ENCODE measurements at places on chromosomes 5 and 9. TPM values are rescaled to one million over a fixed set of nuclear protein-coding genes. Genes with fewer than 3 reads are reported as not detected.
A peak's percentile ranks its signal among the peaks of the same experiment; 100 is the strongest.

- no peak for DNase-seq
Measured at GRCh38 chr5:178078197-178079010, 34.9 kb upstream of the N4BP3 start.

GRCh38 chr9:20032413-20033006 is 243.7 kb upstream of the SLC24A2 start:
- DNase-seq, result no peak

CCDC127 gene
- 10.2 TPM for total RNA-seq

ECSCR gene
- total RNA-seq, result 0.29 TPM

- no peak for DNase-seq
Measured at GRCh38 chr5:32500181-32500580, 55.6 kb upstream of the ZFR start.

GRCh38 chr5:117667105-117667504 is 1092.5 kb upstream of the SEMA6A start:
- no peak for DNase-seq

ADRB2 gene
- 0.42 TPM for total RNA-seq

SLC34A3 gene
- 0.27 TPM for total RNA-seq

DNA sequence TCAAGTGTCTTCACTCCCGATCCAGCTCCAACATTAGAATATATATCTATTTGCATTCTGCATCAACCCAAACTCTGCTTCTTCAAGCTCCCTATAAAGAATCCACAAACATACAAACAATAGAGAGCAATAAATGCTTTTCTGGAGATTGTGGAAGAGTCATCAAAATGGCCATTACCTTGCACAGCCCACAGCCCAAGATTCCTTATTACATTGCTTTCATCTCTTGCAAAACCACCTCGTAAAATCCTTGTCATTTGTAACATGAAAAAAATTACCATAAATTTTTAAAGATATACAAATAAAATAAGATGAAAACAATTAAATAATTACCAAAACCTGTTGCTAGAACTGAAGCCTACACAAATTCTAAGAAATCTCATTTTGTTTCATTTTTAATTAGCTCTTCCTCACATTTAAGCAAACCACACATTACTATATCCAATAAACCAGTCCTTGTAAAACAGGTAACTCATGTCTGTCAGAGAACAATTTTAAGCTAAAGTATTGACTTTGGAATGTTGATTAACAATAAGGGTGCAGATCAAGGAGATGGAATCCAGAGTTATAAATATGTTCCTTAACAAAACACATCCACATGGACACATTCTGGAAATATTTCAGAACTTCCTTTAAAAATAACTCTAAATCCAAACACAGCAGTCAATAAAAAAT is 7.1 kb downstream of the SPINK9 start:
- no peak for DNase-seq

GRCh38 chr9:129111528-129112151 is 425 bp downstream of the PTPA start:
- peak; percentile 56 for DNase-seq

ZFP2 gene
- total RNA-seq, result 4.0 TPM

- no peak for DNase-seq
Measured at GRCh38 chr5:171275841-171276544, 33.1 kb upstream of the TLX3 start.

DNA sequence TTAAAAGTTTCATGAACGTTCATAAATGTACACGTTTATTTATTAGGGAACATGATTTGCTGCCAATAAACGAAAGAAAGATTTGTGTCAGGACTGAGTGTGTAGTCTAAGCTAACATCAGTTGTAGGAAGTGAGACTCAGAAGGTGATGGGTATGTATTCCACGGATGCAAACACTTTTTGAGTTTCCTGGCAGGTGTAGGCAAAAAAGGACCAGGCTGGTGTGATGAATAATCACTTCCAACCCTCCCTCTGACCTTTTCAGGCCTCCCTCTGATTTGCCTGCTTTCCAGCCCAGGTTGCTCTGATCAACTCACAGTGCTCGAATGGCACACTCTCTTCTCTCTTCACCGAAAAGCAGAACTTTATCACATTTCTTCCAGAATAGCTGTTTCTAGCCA is 51.8 kb downstream of the BASP1 start:
- no peak for DNase-seq

DNA sequence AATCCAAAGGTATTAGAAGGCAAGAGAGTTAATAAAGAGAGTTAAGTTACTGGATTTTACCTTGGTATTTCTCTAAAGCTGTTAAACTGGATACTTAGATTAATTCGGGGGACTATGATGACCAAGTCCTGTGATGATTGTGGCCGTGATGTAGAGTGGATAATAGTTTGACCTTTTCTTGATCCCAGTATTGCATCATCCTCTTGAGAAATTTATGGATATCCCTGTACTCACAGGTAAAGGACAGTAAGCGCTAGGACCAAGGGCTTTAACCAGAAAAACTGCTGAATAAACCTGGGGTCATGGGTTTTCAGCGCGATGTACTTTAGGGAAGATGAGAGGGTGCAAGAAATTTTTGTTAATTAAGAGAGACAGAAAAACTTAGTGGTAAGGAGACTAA is 8.3 kb downstream of the OR13C8 start:
- DNase-seq, result no peak

- DNase-seq, result no peak
Measured at GRCh38 chr9:87040410-87041009, 93.2 kb upstream of the GAS1 start.

Measured in mesothelial cell of epicardium (in vitro differentiated cells).